NT2/D1 (cell line): ENCODE measurements at places on chromosomes 5 and 9.
A peak's percentile ranks its signal among the peaks of the same experiment; 100 is the strongest.

GRCh38 chr5:156148301-156148700 is 178.7 kb upstream of the SGCD start:
- no peak for DNase-seq

- DNase-seq: no peak
These were observed 1.8 kb downstream of the GSN start for GRCh38 chr9:121269642-121270254.

DNA sequence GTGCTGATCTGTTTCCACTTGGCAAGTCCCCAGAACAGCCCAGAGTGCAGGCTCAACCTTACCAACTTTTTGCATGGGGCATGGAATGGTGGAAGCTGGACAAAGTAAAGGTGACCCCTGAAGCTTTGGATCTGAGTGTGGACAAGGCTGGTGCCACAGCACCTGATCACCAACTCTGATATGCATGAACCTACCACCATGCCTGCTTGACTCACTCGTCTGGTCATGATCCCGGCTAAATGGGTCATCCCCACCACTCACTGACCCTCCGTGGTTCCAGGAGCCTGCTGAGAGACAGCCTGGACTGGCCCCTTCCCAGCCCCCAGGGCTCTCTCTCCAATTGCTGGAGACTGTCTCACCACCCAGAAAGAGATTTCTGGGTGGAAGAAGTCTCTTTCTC is 14.4 kb upstream of the SLC22A4 start:
- DNase-seq: no peak

DNA sequence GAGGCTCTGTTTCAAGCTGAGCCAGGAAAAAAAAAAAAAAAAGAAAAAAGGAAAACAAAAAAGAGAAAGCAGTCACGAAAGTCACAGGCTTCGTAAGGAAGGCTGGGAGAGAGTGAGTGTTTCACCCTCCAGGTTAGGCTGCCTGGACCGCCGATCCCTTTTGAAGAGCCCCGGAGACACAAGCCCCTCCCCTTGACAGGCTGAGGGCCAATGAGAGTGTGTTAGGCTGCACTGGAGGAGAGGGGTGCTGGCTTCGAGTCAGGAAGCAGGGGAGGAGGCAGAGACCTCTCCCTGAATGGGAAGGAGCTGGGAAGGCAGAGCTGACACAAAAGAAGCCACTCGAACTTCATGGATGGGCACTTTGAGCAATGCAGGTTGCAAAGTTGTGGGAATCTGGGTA is at the start of gene NMUR2:
TSS of gene NMUR2 (minus strand) at position 135 of the 400 bp plus-strand sequence. CDS start 166 bp downstream, outside the sequence.
- peak; percentile 18 for DNase-seq

- DNase-seq: no peak
These were observed 416.8 kb downstream of the TMEM38B start for GRCh38 chr9:106111039-106111730.

GRCh38 chr9:69605406-69605805 is 66.8 kb downstream of the APBA1 start:
- no peak for DNase-seq

GRCh38 chr5:167296661-167297060 is 994.8 kb upstream of the WWC1 start:
- no peak for DNase-seq

DNA sequence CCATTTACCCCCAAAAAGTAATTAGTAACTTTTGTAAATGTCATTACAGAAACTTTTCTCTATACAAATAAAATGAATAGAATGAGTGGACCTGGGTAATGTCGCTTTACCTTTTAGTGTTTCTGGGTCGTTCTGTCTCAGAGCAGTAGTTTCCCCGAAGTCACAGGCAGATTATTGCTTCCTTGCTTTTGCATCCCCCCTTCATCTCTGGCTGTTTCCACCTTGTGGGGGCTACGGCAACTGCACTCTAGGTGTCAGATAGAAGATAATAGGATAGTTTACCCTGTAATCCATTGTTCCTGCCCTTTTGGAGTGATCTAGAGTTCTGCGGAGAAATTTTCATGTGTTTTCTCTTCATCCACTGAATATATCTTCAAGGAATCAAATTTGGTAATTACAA is 68.7 kb downstream of the PRR16 start:
- DNase-seq: peak; percentile 28

- DNase-seq: no peak
These were observed 75.4 kb upstream of the CDKN2B start for GRCh38 chr9:22084336-22085035.

GRCh38 chr9:106980551-106981101 is 117.7 kb downstream of the ZNF462 start:
- no peak for DNase-seq

DNA sequence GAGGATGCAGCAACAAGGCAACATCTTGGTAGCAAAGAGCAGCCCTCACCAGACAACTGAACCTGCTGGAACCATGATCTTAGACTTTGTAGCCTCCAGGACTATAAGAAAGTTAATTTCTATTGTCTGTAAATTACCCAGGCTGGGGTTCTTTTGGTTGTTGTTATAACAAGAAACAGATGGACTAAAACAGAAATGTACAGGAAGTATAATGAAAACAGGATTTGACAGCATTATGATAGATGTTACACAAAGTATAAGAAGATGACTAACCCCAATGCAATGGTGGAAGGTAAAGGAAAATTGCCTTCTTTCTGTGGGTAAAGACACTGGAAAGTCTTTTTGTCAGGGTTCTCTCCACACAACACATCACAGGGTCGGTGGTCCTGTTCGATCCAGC is 204.2 kb downstream of the SGCD start:
- no peak for DNase-seq
